ENCODE measurements at places on chromosomes 7 and 10.

DNA sequence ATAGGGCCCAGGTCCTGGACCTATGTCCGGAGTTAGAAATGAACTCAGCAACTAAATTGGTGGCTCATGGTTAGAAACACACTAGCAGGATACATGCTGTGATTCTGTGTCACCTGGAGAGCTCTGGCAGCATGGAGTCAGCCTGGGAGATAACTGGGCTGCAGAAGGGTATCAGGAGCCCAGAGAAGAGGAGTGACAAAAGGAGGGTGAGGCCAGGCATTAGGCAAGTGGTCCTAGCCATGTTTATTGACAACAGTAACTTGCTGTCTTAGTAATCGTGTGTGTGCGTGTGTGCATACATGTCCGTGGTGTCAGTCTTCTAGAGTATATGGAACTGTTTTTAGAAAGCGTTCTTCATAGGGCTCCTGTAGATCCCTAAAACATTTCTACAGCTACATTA lies 157.5 kb upstream of the PHYHIPL start:
- no peak for DNase-seq

GRCh38 chr10:19250546-19250945 lies 201.9 kb downstream of the MALRD1 start:
- no peak for DNase-seq

GRCh38 chr10:110410329-110411046 lies 87.2 kb upstream of the DUSP5 start:
- DNase-seq, result no peak

DNA sequence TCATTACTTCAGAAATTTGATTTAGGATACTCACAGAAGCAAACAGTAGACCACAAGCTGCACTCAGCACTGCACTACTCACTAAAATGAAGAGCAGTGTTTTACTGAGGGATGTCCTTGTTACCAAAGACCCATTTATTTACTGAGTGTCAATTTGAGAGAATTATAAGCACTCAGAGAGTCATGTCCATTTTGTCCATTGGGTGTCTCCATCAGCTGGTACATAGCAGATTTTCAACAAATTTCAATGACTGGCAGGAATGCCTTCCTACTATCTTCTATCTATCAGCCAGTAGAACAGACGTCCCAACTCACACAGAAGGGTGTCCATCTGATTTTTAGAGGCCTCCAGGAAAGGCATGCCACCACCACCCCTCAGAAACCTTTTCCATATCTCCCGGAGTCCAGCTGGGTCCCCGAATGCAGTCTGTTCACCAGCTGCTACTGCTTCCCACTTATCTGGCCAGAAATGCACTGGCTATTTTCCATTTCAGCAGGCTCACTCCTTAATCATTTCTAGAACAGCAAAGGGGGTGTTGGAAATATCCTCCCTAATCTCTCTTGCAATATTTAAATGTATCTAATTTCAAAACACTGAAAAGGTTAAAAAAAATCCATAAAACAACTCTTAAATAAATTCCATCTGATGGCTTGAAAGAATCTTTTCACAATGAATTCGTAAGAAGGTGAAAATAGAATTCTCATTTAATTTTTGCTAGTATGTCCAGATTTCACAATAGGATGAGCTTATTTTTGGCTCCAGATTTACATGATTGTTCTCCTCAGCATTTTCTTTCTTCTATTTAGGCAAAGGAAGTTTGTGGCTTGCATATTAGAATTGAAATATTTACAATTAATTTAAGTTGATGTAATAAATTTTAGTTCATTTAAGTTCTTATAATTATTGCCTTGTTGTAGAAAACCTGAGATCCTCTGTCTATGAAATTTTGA lies 1164.0 kb upstream of the CELF2 start:
- no peak for DNase-seq

- DNase-seq, result no peak
These were observed 10.7 kb downstream of the SUV39H2 start for GRCh38 chr10:14889318-14889717.

DNA sequence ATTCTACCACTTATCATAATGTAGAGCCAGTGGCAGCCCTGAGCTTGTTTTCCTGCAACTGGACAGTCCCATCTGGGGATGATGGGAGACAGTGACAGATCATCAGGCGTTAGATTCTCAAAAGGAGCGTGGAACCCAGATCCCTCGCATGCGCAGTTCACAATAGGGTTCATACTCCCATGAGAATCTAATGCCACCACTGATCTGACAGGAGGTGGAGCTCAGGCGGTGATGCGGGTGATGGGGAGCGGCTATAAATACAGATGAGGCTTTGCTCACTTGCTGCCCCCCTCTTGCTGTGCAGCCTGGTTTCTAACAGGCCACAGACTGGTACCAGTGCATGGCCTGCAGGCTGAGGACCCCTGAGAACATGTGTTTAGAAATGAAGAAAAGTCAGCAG lies 260.1 kb downstream of the CAMK1D start:
- DNase-seq, result no peak

DNA sequence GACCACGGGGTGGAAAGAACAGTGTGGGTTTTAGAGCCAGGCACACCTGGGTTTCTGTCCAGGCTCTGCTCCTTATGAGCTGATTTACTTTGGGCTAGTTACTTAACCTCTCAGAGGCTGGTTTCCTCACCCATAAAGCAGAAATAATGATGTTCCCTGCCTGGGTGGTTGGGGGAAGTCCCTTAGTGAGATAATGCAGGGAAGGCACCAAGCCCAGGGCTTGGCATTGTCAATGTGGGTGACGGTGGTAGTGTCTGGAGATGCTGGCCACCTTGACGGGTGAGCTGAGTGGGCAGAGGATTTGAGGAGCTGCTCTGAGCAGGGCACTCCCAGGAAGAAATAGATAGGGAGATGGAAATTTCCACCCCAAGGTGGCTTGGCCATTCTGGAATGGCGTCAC lies 65.2 kb downstream of the SH2D4B start:
- no peak for DNase-seq

- DNase-seq, result no peak
These were observed 180.5 kb downstream of the HIBADH start for GRCh38 chr7:27482219-27482618.

DNA sequence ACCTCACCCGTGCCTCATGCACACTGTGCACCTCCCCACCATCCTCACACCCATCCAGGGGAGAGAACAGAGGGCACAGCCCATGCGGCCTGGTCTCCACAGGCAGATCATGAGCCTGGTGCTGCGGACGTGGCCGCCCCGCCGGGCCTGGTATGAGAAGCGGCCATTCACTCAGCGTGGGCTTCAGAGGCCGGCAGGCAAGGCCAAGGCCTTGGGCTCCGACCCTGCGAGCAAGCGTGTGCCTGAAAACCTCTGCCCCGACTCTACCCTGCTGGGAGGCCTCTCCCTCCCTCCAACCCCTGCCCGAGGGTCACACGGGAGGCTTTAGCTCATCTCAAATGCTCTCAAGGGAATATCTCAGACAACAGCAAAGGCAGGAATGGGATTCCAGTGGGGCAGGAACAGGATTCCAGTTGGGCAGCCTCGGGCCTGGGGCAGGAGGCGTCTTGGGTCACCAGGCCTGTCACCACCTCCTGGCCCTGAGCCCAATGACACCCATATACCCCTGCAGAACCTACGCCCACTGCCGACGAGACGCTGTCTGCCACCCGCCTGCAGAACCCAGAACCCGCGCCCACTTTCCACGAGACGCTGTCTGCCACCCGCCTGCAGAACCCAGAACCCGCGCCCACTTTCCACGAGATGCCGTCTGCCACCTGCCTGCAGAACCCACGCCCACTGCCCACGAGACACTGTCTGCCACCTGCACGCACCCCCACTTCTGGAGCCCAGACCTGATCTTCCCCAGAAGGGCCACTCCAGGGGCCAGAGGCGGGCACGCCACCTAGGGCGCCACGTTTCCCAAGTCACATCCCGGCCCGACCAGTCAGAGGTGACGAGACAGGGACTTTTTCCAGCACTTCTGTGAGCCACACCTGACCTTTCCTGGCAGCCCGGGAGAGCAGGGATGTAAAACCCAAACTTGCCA lies 38.9 kb downstream of the ADAP1 start:
- no peak for DNase-seq

GRCh38 chr10:112954974-112955581 lies 5.0 kb downstream of the TCF7L2 start:
- no peak for DNase-seq
